ENCODE measurements at places on chromosomes 16 and 17.
A peak's percentile ranks its signal among the peaks of the same experiment; 100 is the strongest.

GRCh38 chr16:84650062-84650991 is 2.0 kb downstream of the KLHL36 start:
- DNase-seq: no peak

GRCh38 chr17:19873346-19873745 is 5.6 kb upstream of the ULK2 start:
- no peak for DNase-seq

GRCh38 chr16:52069866-52070265 is 477.1 kb downstream of the TOX3 start:
- no peak for DNase-seq

DNA sequence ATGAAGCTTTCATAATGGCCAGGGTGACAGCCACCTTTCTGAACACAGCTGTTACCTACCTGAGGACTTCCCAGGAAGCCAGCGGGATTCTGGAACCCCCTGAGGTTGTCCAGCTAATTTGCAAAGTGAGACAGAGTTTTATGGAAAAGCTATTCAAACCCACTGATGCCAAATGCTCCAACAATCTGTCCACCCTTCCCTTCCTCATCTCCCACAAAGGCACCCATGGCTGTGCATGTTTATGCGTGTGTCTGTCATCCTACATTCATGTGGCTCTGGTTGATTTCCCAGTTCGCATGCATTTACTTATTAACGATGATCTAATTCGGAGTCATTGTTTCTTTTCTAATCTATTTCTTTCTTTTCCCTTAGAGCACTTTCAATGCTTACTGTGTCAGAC is 217.1 kb downstream of the SLC39A11 start:
- DNase-seq: no peak

- no peak for DNase-seq
Measured at GRCh38 chr17:40884708-40885512, at the start of gene KRT20. KRT20 (minus strand) TSS chr17:40885242; CDS start chr17:40885185, 57 bp downstream.

DNA sequence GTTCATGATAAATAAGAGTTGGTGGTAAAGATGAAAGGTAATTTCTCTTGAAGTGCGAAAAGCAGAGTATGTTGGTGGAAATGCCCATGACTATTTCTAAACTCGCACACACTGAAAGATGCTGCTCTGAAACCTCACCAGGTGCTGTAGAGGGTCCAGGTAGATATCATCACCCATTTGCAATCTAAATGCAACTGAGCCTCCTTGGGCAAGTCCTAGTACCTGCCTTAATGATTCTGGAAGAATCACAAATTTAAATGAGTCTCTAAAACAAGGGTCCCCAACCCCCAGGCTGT is 5.9 kb upstream of the MMD start:
- no peak for DNase-seq

- no peak for DNase-seq
Measured at GRCh38 chr17:9364837-9365430, 210.7 kb downstream of the STX8 start.

GRCh38 chr16:1346422-1347285 is 5.0 kb downstream of the TSR3 start:
- no peak for DNase-seq

- DNase-seq: no peak
Measured at GRCh38 chr17:73292031-73292531, 19.7 kb downstream of the CDC42EP4 start.

DNA sequence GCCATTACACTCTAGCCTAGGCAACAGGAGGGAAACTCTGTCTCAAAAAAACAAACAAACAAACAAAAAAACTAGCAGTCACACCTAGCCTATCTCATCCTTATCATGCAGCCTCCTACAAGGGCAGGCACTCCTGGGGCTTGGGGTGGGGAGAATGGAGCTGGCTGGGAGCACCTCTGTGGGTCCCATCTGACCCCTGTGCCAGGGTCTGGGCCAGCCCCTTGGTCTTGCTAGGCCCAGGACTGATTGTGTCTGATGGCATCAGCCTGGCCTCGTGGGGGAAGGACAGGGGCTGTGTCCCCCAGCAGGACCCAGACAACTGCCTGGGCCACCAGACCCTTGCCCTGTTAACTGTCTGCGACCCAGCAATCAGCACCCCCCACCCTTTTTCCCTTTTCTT is 49.8 kb downstream of the SREBF1 start:
- DNase-seq: no peak

- no peak for DNase-seq
Measured at GRCh38 chr17:10094797-10095196, 103.6 kb downstream of the GAS7 start.

DNA sequence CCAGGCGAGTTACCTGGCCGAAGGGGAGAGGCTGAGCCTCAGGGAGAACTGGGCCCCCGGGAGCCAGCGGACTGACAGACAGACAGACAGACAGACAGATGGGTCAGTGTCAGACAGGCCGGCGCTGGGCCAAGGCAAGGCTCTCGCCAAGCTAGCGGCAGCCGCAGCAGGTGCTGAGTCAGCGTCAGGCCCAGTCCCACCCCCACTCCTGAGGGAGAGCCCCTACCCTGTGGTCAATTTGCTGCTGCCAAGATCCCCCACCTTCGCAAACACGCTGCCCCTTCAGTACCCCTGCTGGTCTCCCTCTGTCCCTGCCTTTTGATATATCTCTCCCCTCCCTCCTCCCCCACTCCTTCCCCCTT is 1.5 kb downstream of the FGF11 start:
- no peak for DNase-seq

DNA sequence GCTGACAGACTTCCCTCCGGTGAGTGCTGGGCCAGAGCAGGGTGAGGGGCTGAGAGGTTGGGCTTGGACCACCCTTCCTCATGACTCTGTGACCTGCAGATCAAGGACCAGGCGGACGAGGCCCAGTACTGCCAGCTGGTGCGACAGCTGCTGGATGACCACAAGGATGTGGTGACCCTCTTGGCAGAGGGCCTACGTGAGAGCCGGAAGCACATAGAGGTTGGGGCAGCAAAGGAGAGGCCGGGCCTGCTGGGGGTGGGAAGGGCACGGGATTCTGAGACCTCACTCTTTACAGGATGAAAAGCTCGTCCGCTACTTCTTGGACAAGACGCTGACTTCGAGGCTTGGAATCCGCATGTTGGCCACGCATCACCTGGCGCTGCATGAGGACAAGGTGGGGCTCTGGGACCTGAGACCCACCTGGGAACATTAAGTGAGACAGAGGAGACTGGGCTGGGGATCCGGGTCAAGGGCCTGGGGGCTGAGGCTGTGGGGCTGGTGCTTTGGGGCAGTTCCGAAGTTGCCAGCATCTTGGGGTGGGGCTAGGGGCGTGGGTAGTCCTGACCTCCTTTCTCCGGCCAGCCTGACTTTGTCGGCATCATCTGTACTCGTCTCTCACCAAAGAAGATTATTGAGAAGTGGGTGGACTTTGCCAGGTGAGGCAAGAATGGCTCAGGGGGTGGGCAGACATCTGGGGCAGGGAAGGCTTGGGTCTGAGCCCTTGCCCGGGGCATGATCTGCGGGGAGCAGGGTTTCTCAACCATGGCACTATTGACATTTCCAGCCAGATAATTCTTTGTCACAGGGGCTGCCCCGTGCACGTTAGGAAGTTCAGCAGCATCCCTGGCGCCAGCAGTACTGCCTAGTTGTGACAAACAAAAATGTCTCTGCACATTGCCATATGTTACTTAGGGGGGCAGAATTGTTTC is 2.2 kb downstream of the BCKDK start:
- DNase-seq: no peak

DNA sequence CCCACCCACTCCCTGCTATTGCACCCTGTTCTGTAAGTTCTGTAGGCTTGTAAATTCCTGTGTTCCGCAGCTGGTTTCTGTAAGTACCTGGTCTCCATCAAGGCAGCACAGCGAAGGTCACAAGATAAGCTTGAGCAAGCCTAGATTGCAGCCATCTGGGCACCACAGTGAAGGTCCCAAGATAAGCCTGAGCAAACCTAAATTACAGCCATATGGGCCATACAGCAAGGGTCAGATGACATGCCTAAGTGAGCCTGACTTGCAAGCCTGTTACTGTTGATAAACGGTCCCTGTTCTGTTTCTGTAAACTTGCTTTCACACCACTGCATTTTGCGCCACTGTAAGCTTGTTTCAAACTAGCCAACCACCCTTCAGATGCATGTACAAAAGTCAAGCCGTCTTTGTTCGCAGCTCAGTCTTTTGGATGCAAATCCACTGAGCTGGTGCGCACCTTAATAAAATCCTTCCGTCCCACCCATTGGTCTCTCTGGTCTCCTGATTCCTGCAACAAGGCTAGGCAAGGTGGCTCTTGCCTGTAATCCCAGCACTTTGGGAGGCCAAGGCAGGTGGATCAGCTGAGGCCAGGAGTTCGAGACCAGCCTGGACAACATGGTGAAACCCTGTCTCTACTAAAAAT is 42.6 kb upstream of the ATF7IP2 start:
- no peak for DNase-seq

DNA sequence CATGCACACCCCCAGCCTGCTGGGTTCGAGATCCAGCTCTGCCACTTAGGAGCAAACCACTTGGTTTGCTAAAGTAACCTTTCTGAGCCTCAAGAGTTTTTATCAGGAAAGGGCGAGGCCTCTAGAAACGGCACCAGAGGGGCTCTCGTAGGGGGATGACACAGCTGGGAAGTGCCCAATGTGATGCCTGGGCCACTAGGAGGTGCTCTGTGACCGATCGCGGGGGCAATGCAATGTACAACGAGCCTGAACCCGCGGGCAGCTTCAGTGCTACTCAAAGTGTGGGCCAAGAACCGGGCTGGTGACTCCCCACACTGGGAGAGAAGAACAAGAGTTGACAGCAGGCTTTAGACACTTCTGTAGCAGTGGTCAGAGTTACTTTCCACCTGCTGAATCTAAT is 9.4 kb downstream of the C16orf89 start:
- no peak for DNase-seq

DNA sequence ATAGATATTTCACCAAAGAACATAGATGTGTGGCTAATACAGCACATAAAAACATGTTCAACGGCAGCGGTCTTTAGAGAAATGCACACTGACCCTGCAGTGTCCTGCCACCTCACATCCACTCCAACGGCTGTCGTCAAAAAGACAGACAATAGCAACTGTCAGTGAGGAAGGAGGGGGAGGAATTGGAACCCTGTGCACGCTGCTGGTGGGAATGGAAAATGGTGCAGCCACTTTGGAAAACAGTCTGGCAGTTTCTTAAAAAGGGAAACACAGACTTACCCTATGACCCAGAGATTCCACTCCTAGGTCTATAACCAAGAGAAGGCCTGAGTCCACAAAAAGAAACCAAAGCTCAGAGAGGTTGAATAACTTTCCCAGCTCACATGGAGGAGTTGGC is 7.7 kb downstream of the CEP295NL start:
- DNase-seq: no peak

DNA sequence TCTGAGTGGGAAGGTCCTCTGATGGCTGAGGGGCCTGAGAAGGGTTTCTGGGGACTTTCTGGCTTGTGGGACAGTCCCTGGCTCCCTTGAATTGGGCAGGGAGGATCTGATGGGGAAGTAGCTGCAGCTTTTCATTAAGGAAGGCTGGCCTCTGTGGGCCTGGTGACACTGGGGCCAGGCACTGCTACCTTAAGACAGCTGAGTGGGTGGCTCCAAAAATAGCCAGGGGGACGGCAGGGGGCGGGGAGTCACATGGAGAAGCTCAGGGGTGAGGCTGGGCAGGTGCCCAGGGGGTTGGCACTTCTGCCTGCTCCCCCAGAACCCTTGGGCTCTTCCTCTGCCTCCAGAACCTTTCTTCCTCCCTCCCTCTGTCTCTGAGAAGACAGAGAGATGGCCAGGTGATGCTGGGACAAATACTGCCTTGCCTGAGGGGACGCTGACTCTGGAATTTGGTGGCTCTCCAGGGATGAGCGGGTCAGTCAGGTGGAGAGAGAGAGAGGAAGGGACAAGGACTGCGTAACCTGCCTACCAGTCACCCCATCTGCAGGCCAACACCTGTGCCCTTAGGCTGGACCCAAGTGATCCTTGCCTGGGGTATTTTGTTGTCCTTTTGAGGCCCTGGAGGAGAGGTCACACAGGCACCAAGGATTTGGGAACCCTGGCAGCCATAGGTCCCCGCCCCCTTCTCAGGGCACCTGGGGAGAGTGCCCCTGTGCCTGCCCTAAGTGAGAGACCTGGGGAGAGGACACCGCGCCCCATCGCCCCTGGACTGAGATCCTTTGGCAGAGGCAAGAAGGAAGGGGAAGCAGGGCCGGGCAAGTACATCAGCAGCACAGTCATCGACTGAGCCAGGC is 1.7 kb upstream of the SGCA start:
- no peak for DNase-seq

DNA sequence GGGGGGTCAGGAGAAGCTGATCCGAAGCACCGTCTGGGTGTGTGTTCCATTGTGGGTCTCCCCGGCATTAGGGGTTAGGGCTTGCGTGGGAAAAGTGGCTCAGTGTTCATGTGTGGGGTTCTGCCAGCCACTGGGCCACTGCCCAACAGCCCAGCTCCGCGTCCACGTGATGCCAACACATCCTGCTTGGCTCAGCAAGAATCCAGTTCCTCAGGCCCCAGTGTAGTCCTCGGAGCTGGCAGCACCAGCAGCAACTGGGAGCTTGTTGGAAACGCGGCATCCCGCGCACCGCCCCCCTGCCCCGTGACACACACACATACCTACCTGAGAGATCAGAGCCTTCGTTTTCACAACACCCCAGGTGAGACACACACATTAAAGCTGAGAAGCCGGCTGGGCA is 18.9 kb downstream of the LGALS9 start:
- no peak for DNase-seq

GRCh38 chr16:75112734-75113491 is 3.7 kb downstream of the LDHD start:
- DNase-seq: no peak

DNA sequence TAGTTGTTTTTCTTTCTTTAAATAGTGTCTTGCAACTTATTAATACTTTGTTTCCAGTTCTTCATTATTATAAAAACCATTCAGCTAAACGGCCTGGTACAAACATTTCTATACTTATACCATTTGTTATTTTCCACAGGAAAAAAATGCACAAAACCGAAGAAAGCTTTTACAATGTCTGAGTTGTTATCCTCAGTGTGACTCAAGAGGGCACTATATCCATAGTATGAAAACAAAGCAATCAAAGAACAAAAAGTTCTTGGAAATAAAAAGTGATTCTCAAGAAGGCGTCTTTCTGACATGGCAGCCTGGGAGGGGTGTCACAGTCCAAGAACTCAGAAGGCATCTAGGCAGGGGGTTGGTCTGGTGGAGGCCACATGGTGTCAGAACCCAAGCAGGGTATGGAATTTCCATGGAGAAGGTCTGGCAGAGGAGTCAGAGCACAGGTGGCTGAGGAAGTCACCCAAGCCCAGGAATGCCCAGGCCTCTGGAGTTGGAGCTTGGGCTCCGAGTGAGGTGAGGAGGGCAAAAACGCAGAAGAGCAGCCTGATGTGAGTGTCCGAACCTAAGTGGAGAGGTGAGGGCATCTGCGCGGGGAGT is 70.9 kb upstream of the ATP2A3 start:
- DNase-seq: no peak

- DNase-seq: peak; percentile 76
Measured at GRCh38 chr17:8209907-8210760, at the start of gene AURKB. AURKB (minus strand) TSS chr17:8210575; CDS start chr17:8210224, 351 bp downstream.
